ENCODE measurements at places on chromosomes 5 and 9.
A peak's percentile ranks its signal among the peaks of the same experiment; 100 is the strongest.

GRCh38 chr5:61822584-61822983 is 483.4 kb upstream of the KIF2A start:
- no peak for DNase-seq

GRCh38 chr5:142929587-142929986 is 159.4 kb downstream of the ARHGAP26 start:
- DNase-seq: peak; percentile 26

DNA sequence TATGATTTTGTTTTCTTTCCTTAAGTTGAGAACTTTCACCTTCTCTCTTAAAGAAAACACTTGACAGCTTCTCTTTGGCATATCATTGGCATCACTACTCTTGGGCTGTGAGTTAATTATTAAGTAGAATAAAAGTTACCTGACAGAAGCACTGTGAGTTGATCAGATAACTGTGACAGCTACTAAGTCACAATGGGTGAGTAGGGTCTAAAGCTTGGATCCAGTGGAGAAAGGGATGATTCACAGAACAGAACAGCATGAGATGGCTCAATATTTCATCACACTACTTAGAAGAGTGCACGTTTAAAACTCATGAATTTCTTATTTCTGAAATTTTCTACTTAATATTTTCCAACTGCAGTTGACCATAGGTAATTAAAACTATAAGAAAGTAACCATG is 268.5 kb upstream of the NMUR2 start:
- no peak for DNase-seq

DNA sequence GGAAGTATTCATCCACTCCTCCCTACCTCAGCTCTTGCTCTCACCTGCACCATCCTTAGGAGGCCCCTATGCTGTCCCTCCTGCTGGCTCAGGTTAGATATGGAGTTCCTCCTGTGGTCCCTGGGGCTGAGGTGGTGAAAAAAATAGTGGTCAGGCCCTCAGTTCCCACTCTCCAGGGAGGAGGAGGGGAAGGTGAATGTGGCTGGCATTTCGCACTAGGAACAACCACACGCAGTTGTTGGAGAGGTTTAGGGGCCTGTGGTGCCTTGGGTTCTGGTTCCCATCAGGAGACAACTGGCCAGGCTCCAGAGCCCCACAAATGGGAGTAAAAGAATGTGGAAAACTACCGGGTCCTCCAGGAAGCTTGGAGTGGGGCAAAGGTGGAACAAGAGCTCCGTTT is 81.7 kb upstream of the HSPA9 start:
- no peak for DNase-seq

- no peak for DNase-seq
Observed at GRCh38 chr9:121783111-121783510, 131.7 kb downstream of the DAB2IP start.

GRCh38 chr5:115392611-115393010 is 96.2 kb upstream of the CCDC112 start:
- no peak for DNase-seq

- DNase-seq: no peak
Observed at GRCh38 chr9:109475526-109475925, 22.6 kb downstream of the PTPN3 start.

DNA sequence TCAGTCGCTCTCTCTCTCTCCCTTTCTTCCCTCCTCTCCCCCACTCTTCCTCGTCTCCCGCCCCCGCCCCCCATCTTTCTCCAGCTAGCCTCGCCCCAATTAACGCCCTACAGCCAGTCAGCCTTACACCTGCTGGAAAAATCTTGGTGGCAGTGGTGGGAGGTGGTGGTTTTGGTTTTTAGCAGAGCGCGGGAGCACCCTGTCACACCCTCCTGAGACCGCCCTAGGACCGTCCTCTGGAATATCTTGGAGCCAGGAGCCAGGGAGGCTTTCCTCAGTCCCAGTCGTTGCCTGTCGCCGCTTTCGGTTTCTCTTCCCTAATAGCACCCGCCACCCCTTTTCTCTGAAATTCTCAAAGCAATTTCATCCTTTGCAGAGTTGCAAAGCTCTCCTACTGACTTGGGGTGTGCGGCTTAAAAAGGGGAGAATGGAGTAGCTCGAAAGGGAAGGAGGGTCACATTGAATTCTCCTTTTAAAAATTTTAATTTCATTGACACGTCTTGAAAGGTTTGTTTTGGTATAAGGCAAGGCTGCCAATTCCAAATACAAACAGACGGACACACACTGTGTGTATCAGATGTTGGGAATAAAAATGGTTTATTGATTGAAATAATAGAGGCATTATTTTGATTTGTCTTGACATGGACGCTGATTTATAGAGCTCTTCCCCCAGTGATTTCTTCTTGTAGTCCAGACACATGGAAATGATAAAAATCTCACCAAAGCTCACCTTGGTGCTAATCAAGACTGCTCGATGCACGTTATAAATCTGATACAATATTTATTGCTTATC is 301.3 kb downstream of the PARP8 start:
- no peak for DNase-seq

DNA sequence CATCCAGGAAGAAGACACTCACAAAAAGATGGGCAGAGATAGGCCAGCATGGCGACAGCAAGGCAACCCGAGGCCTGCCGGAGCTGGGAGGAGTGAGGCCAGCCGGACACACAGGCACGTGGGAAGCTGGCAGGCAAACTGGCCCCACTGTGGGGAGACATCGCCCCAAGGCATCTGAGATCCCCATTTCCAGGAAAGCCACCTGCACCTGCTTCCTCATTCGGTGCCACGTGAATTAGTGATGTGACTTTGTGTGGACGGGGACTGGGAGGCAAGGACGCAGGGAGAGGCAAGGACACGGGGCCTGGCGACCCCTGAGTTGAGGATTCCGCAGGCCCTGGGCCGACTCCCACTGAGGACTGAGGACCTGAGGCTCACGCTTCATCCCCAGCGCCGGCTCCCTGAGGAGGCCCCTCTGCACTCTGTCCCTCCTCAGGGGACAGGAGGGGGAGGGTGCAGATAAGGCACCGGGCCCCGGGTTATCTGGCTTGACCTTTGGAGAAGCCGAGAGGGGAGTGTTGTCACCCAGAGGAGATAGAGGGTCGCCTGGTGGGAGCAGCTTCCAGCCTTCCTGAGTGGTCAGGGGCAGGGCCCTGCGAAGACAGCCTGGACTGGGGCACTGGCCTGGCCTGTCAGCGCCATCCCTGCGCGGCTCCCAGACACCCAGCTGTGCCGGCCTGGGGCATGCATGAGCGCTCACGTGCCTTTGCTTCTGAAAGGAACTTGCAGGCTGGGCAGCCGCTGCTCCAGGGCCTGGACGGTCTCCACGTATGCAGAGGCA is 39.7 kb downstream of the NDUFS6 start:
- DNase-seq: no peak

GRCh38 chr5:91277093-91277626 is 106.0 kb downstream of the ARRDC3 start:
- DNase-seq: no peak

DNA sequence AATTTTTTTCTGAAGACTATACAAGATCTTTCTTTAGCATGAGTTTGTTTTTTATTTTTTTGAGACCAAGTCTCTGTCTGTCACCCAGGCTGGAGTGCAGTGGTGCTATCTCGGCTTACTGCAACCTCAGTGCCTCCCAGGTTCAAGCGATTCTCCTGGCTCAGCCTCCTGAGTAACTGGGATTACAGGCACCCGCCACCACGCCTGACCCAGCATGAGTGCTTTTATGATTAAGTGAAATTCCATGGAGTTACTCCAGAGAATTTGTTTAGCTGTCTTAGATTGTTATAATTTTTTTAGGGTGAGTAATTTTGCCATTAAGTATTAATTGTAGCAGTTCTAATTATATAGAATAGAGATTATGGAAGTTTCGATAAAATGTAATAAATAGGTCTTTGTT is 14.3 kb downstream of the YTHDC2 start:
- DNase-seq: no peak
